T-helper 17 cell (primary cell): ENCODE measurements at places on chromosomes 7 and 10. TPM values are rescaled to one million over a fixed set of nuclear protein-coding genes. Genes with fewer than 3 reads are reported as not detected.

The LRRC61 gene
- 6.4 TPM for total RNA-seq

- no peak overlapping the region for H3K27ac ChIP-seq
- H3K36me3 ChIP-seq = peaks cover 3% of the 10 kb centered on the region
- no peak for DNase-seq
- peaks cover 30% of the 10 kb centered on the region for H3K27me3 ChIP-seq
- peaks cover 2% of the 10 kb centered on the region for H3K4me1 ChIP-seq
These were observed 5.3 kb upstream of the COL1A2 start for GRCh38 chr7:94389381-94389780.

DNA sequence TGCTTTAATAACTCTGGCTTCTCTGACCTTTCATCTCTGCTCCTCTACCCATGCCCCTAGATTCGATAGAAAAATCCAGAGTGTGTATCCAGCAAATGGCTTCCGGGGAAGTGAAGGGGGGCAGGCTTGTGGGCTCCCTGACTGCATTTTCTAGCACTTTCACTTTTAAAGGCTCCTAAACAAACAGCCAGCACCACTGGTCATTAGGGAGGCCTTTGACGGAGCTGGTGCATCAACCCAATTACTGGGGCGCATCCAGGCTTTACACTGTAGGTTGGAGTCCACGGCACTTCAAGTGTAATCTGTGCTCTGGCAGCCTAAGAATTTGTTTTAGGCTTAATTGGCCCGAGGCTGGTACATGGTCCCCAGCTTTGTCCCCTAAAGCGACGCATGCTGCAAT lies 291.9 kb downstream of the GFRA1 start:
- H3K27ac ChIP-seq = no peak overlapping the region
- no peaks in the 10 kb centered on the region for H3K4me1 ChIP-seq
- no peak overlapping the region for H3K4me3 ChIP-seq

- H3K36me3 ChIP-seq = no peaks in the 10 kb centered on the region
- H3K4me3 ChIP-seq = no peak overlapping the region
- H3K27ac ChIP-seq = no peak overlapping the region
- no peaks in the 10 kb centered on the region for H3K4me1 ChIP-seq
These were observed 195.5 kb upstream of the CDC14C start for GRCh38 chr7:48728799-48729198.

GRCh38 chr7:94054130-94054529 lies 50.0 kb upstream of the BET1 start:
- H3K27me3 ChIP-seq = peaks cover 24% of the 10 kb centered on the region
- H3K4me1 ChIP-seq = peaks cover 2% of the 10 kb centered on the region
- no peak for DNase-seq
- H3K36me3 ChIP-seq = no peaks in the 10 kb centered on the region
- H3K27ac ChIP-seq = no peak overlapping the region

GRCh38 chr7:90655566-90655965 lies 59.4 kb downstream of the CDK14 start:
- no peak overlapping the region for H3K27ac ChIP-seq
- no peaks in the 10 kb centered on the region for H3K36me3 ChIP-seq
- no peak overlapping the region for H3K4me3 ChIP-seq
- H3K4me1 ChIP-seq = no peaks in the 10 kb centered on the region
- no peaks in the 10 kb centered on the region for H3K27me3 ChIP-seq
- no peak for DNase-seq

The ARHGEF5 gene
- total RNA-seq = 4.2 TPM

The MSMB gene
- not detected for total RNA-seq

The CABCOCO1 gene
- not detected for total RNA-seq

- no peak for DNase-seq
- H3K4me1 ChIP-seq = no peaks in the 10 kb centered on the region
These were observed 97.3 kb downstream of the WNT2 start for GRCh38 chr7:117225536-117225935.

The ZNF789 gene
- 12.5 TPM for total RNA-seq
